ENCODE measurements at places on chromosomes 16 and 17.
A peak's percentile ranks its signal among the peaks of the same experiment; 100 is the strongest.

GRCh38 chr16:25109643-25110042, 1.9 kb upstream of the LCMT1 start:
- DNase-seq, result no peak

- no peak for DNase-seq
These were observed 10.7 kb downstream of the TACO1 start for GRCh38 chr17:63611354-63611753.

DNA sequence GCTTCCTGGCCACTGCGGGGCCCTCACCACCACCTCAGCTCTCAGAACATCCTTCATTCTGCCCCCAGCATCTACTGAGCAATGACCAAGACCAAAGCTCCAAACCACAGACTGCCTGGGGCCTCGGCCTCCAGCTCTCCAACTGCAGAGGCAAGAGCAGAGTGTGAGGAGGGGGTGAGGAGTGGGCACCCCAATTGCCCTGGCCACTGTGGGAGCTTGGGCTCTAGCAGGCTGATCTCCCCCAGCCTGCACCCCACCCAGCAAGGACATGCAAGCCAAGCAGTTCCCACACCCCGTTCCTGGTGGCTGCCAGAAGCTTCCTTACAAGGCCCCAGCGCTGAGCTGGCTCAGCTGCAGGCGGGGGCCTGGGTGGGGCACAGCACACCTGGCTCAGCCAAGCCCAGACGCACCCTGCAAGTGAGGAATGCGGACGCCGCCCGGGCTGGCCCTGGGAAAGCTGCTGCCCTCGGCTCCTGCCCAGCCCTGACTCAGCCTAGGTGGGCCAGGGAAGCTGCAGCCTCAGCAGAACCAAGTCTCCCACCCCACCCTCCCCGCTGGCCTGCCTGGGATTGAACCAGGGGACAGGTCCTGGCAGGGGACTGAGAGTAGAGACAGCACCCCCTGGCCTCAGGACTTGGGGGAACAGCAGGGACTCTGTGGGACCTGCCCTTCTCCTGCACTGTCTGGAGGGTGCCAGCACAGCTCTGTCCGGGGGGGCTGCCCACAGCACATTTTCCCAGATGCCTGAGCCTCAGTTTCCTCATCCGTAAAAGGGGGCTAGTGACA, 29.7 kb upstream of the KRT17 start:
- DNase-seq, result no peak

DNA sequence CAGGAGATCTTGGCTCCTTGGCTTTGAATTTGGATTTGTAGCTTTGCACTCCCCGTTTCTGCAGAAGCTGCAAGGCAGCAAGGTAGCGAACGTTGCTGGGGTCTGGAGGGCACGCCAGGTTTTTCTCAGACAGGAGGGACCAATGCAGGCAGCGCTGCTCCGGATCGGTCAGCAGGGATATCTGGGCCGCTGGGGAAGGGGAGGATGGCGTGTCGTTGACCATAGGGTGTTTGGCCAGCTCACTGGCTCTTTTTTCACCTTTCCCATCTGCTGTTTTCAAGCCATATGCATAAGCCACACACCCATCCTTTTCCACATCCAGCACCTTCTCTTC, 15.8 kb downstream of the C16orf46 start:
- no peak for DNase-seq

DNA sequence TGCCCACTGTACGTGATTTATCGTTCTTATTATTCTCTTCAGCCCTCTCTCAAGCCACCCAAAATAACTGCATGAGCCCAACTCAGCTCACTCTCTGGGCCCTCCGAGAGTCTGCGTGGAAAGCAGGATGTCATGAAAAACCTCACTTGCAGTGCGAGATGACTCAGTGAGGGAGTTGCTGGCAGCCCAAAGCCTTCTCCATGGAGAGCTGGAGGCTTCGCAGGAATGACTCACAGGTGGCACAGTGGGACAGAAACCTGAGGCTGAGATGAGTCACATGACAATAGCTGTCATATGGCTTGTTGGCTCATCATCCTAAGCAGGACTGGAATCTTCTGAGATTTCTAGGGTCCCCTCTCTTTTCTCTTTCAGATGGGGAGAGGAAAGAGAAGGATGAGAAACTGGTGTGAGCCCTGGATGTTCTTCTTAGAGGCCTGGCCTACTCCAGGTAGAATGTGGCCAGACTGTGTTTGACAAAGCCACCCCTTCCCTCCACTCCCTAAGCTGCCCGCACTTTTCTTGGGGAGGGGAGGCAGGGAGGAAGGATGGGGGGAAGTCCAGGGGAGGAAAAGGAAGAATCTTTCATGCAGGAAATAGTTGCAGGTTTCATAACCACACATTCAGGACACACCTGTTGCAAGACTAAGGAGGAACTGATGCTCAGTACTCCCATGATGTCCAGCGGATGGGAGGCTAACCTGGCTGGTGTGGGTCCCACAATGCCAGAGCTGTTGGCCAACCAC, 160.6 kb upstream of the RPL38 start:
- no peak for DNase-seq

- no peak for DNase-seq
These were observed 54.2 kb downstream of the ZFPM1 start for GRCh38 chr16:88507231-88507743.

DNA sequence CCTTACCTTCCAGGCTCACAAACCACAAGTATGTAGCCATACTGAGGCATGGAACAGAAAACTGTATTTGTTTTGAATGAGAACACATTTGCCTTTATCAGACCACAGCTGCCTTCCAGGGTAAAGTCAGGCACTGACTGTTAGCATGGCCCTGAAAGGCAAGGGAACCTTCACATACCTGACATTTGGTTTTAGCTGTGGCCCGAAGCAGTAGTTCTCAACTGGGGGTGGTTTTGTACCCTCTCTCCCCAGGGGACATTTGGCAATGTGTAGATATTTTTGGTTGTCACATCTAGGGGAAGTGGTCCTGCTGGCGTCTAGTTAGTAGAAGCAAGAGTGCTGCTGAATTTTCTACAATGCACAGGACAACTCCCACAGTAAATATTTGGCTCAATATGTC, 9.2 kb downstream of the HERPUD1 start:
- DNase-seq, result no peak

DNA sequence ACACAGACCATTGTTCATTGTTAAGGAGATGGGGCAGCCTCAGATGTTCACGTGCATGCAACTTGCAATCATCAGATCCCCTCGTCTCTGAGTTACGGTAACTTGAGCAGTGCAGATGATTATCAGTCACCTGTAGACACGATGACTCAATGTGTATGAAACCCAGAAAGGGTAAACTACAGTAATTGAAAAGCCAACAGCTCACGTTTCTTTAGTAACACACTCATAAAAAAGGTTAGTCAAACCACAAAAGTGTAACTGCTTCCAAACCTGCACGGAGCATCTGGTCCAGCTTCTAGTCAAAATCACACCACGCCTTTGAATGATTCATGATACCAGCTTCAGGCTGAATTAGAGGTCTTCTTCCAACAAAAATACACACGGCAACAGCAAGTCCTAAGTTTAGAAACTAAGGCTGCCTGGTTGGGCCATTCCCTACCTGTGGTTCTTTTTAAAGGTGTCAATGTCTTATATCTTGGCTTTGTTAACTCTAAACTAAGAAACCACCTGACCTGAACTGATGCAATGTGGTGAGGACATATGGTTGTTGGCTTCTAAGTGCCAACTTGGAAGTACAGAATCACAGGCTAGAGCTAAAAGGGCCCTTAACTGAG, 32.3 kb downstream of the GRB7 start:
- no peak for DNase-seq

GRCh38 chr17:78624324-78625151, 47.3 kb upstream of the DNAH17 start:
- no peak for DNase-seq

- DNase-seq, result no peak
These were observed 18.4 kb downstream of the SYT17 start for GRCh38 chr16:19186408-19186807.

DNA sequence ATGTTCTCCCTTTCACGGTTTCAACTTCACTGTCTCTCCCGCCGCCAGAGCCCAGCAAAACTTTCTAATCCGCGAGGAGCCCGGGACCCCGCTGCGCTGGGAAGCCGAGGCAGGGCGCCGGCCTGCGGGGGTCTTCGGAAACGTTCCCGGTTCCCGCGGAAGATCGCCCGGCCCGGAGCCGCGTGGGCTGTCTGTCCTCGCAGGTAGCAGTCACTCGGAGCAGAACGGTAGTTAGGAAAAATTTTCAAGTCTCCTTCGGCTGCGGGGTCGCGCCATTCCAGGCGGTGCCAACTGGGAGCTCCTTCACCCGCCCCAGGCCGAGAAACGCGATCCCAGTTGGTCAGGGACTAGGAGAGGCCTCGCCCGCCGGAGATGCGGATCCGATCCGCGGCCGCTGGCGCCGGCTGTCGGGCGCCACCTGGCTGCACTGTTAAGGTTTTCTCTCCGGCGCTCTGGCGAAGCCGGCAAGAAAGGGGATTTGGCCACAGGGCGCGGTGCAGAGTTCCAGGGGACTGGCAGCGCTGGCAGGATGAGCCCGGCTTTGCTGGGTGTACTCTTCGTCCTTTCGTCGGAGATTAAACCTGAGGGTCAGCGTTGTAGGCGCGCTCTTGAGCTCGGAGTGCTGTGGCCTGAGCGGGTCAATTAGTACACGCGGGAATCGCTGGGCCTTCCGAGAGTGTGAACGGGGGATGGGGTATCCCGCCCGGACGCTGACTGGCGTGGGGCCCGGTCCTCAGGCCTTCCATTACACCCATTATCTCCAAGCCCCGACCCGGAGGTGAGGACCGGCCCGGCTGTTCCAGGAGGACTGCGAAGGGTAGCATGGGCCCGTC, 135.4 kb downstream of the KCNJ12 start:
- no peak for DNase-seq

DNA sequence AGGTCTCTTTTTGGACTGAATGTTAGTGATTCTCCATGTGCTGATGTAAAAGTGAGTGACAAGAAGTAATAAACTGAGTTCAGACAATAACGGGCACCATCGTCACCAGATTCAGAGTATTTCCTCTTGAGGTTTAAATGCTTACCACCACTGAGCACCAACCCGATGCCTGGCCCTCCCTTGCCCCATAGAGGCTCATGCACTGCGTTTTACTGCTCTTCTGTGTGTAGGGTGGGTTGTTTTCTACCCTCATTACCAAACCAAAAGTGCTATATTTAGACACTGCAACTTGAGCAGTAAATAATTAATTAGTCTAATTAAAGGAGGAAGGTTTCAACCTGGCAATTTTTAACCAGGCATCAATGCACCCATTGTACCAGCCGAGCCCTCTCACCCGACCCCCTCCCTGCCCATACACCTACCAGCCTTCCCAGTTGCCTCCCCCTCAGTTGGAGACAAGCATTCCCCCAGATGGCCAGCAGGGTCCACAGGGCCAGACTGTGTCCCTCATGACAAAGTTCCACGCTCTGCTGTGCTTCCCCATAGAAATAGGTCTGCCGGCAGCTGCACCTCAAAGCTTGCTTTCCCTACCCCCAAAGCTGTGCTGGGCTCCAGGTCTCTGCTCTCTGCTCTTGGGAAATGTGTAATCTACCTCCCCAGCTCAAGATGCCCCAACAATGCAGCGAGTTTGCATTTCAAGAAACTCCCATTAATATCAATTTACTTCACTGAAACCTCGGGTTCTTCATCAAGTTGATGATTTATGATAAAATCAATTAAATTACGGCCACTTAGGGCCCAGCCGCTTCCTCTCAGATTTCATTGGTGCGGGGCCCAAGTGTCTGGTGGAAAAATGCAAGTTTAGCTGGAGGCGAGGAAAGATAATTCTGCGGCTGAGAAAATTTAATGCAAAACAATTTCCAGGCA, 16.0 kb downstream of the HOXB4 start:
- no peak for DNase-seq

GRCh38 chr17:1645207-1646171, at the start of gene SCARF1:
SCARF1 (minus strand) TSS chr17:1645732; CDS start chr17:1645697, 35 bp downstream.
- no peak for DNase-seq

GRCh38 chr17:8220783-8221662, 10.6 kb upstream of the AURKB start:
- DNase-seq, result peak; percentile 76

DNA sequence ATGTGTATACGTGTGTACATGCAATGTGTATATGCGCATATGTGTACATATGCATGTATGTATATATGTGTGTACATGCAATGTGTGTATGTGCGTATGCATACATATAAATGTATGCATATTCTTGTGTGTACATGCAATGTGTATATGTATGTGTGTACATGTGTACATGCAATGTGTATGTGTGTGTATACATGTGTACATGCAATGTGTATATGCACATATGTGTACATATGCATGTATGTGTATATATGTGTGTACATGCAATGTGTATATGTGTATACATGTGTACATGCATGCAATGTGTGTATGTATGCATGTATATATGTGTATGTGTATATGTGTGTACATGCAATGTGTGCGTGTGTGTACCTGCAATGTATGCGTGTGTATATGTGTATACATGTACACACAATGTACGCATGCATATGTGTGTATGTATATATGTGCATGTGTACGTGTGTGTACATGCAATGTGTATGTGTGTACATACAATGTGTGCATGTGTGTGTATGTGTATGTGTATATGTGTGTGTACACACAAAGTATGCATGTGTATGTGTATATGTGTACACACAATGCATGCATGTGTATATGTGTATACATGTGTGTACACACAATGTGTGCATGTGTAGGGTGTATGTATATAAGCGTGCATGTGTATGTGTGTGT, 167.7 kb downstream of the SHISA9 start:
- no peak for DNase-seq

DNA sequence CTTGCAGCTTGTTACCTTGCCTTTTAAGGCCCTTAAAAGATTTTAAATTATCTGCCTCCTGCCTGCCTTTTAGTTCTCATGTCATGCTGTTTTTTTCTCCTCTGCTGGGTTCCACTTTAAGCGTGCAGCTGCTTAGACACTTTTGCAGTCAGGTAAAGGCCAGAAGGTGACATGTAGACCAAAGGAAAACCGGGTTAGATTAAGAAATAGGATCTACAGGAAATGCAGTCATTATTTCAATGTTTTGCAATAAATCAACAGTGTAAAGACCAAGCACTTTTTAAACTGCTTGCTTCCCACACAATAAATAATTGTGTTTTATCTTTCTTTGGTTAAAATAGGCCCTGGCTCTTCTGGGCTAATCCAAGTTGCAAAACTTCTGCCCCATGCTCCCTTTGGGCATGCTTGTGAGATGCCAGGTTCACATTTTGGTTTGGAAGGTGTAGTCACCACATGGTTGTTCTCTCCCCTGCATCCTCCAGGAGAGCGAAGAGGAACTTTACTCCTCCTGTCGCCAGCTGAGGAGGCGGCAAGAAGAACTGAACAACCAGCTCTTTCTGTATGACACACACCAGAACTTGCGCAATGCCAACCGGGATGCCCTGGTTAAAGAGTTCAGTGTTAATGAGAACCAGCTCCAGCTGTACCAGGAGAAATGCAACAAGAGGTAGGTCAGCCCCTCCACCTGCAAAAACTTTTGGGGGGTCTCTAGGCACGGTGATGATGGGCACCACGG, 54.9 kb downstream of the SDR42E1 start:
- no peak for DNase-seq

GRCh38 chr17:10649602-10650001, 7.5 kb downstream of the MYH3 start:
- no peak for DNase-seq

GRCh38 chr16:30122604-30123160, 338 bp downstream of the MAPK3 start:
- DNase-seq, result no peak

GRCh38 chr17:9414471-9414870, 161.1 kb downstream of the STX8 start:
- DNase-seq, result no peak
